ENCODE measurements at places on chromosomes 11 and 22.
A peak's percentile ranks its signal among the peaks of the same experiment; 100 is the strongest.

DNA sequence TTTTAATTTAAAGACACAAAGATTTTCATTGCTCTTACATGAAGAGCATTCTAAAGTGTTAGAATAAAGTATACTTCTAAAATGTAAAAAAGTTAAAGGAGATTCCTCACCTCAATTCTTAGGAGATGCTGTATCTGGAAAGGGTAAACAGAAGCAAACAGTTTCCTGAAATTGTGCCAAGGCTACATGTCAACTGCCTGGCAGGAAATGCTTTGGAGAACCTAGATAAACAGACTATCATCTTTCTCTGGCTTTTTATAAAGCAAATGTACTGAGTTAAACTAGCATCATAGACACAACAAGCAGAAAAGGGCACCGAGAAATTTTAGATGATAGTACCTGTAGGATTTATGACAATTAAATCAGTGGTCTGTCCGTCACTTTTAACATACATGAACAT, 24.7 kb upstream of the AKIP1 start:
- no peak for DNase-seq

GRCh38 chr11:27716835-27717234, 16.6 kb upstream of the BDNF start:
- DNase-seq = peak; percentile 2

DNA sequence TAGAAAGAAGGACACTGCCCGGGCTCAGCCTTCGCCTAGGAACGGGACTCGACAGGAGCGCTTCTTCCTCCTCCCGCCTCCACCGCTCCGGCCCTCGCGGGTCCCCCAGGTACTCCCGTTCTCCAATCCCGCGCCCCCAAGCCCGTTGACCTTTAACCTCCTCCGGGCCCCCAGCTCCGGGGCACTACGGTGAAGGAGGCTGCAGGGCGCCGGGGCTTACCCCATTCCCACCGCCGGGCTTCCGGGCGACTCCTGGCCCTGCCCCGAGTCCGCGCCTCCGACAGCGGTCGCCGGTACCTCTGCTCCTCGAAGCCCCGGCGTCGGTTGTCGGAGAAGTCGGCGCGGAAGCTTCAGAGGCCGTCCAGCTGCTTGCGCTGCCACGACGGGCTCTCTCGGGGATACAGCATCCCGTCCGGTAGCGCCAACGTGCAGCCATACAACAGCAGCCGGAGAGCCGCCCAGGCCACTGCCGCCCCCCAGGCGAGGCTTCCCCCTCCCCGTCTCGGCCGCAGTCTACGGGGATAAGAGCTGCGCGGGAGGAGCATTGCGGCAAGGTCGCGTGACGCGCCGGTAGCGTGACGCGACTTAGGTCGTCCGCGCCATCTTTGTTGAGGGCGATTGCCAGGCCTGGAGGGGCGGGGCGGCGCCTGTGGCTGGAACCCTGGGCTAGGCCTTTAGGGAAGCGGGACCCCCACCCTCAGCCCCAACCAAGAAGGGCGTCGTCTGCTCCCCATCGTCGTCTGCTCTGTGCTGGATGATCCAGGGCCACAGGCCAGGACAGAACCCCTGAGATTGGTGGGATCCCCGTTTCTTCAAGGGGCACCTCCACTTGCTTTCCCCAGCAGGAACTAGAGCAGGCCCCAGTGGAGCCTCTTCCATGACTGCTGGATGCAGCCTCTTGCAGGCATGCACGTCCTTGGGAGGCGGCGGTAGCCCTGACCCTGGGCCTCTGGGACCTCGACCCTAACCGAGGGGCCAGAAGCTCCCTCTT, 26.3 kb downstream of the RGL4 start:
- DNase-seq = peak; percentile 10

GRCh38 chr11:61695917-61696316, 15.7 kb downstream of the DAGLA start:
- DNase-seq = peak; percentile 72

All from kidney glomerular epithelial cell (primary cell).